ENCODE measurements at places on chromosomes 11 and 22.

- DNase-seq = no peak
Observed at GRCh38 chr22:46001046-46001425, 24.1 kb upstream of the WNT7B start.

DNA sequence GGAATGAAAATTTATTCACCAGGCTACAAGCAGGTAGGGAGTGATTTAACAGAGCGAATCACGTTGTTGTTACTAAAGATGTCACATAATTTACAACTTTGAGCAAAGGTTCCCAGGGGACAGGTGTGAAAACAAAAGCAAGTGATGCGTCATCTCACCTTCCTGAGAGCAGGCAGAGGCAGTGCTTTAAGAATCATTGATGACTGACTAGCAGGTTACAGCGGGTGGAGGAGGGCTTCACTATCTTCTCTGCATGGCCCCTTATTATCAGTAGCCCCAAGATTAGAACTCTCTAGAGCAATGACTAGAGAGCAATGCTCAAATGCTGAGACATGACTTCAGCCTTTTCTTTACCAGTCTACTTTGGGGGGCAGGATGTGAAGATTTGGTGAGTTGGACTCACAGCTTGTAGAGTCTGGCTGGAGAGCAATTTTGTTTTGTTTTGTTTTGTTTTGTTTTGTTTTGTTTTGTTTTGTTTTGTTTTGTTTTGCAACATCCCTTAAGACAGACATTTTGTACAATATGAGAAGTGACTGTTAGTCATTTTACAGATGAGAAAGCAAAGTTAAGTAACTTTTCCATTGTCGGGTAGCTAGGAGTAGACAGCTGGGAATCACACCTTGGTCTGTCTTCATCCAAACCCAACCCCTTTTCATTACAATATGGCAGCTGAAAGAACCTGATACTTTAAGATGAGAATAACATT lies 84.8 kb downstream of the SLC1A2 start:
- DNase-seq = no peak

GRCh38 chr11:60774726-60775125 lies 10.4 kb upstream of the MS4A10 start:
- no peak for DNase-seq

- DNase-seq = no peak
Observed at GRCh38 chr11:773830-774229, 3.5 kb downstream of the GATD1 start.

- DNase-seq = no peak
Observed at GRCh38 chr22:24389680-24390079, 37.7 kb upstream of the ADORA2A start.

- no peak for DNase-seq
Observed at GRCh38 chr11:94588366-94588942, 21.3 kb downstream of the PIWIL4 start.

DNA sequence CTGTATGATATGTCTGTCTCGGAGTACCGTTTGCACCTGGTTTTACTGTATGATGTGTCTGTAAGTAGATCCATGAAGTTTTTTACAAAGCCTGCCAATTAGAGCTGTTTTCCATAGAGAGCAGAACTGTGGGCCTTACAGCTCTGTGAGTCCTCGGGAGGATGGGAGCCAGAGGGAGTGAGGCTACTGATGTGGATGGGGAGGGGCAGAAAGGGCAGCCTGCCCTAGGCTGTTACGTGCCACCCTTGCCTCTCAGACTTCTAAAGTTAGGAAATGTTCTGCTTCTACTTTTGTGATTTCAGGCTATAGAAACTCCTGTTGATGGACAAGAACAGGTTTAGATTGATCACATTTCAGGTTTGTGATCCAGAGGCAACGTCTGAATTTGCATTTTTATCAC lies 105.2 kb downstream of the PPP6R3 start:
- DNase-seq = no peak

- no peak for DNase-seq
Observed at GRCh38 chr22:45462034-45462655, 40.5 kb upstream of the FBLN1 start.

DNA sequence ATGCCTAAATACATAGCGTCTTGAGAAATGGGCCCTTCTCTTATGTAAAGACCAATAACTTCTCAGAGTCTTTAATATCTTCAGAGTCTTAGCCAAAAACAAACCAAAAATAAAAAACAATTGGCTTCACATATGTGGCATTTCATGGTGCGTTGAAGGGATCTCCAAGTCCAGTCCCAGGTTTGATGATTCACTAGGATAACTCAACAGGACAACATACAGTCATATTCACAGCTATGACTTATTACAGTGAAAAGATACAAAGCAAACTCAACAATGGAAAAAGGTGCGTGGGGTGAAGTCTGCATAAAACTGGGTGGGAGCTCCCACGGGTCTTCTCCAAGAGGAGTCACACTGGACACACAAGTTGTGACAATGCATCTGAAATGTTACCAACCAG lies 12.6 kb downstream of the SYTL2 start:
- no peak for DNase-seq

GRCh38 chr11:95078526-95078925 lies 11.1 kb upstream of the ENDOD1 start:
- DNase-seq = no peak

DNA sequence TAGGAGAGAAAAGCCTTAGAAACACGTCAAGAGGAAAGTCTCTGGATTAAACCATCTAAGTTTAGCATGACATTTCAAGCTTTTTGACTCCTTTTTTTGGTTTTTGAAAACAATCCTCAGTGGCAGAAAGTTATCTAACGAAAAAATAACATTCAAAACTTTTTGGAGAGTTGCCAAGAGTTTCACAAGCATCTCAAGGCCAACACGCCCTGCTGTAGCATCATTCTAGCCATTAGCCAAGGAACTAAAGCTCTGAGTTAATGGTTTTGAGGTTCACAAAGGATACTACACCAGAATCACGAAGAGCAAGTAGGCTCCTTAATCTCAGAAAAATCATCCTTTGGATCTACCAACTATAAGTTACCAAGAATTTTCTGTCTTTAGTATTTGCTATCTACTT lies 94.8 kb downstream of the PICALM start:
- DNase-seq = no peak

DNA sequence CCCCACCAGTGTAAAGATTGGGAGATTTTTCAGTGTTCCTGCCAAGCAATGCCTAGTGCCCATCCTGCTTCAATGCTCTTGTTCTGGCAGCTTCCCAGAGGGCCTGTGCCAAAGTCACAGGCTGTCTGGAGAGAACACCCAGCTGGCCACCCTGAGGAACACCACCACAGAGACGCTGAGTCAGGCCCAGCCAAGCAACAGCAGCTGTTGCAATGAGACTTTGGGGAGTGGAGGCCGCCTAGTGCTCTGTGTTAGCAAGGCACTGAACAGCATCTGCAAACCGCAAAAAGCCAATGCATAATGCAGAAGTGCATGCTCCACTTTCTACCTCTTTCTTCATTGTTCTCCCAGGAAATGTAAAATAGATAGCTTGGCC lies 168.1 kb downstream of the NXPE2 start:
- no peak for DNase-seq
